Kidney glomerular epithelial cell (primary cell): ENCODE measurements at places on chromosomes 3 and 15.

GRCh38 chr15:97115761-97116070, 785.2 kb downstream of the NR2F2 start:
- DNase-seq, result no peak

DNA sequence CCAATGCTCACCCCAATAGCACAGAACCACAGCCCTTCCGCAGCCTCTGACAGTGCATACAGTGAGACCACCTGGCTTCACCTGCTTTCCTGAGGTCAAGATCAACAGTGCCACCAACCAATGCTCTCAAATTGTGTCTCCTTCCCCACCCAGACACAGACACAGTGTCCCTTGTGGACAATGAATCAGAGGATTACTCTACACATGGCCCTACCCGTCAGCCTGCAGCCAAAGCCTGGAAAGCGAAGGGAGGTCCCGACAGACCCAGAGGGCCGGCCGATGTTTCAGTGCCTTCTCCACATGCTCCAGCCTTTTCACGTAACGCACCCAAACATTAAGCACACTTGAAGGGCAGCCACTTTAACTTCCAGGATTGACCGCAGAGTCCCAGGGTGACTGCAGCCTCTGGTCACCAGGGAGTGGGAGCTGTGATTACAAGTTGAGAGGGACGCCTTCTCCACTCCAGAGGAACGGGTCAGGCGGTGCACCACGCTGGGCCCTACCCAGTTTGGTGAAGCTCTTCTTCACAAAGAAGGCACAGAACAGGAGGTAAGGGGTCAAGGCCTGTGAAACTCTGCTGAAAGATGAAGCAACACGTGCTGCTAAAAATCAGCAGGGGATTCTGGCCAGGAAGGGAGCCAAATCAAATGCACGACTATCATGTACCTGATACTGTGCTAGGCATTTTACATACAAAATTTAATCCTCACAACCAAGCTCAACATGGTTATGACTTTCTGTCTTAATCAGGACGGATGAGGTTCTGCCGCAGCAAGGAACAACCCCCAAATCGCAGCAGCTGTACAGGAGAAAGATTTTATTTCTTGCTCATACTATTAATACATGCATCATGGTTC, 17.2 kb downstream of the KLHL25 start:
- no peak for DNase-seq

DNA sequence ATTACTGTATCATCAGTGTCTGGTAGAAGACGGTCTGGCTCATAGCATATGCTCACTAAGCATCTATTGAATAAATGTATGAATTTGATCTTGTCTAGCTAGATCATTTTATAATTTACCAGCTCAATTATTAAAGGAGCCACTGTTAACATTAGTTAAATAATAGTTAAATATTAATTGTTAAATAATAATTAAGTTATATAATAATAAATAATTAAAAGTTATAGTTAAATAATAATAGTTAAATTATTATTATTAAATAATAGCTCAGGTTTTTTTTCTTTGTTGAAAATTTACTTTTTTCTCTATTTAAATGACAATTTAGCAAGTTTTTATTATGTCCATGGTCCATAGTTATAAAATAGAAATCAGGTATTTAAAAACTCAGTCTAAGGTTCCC, 274.4 kb downstream of the OXSM start:
- no peak for DNase-seq

DNA sequence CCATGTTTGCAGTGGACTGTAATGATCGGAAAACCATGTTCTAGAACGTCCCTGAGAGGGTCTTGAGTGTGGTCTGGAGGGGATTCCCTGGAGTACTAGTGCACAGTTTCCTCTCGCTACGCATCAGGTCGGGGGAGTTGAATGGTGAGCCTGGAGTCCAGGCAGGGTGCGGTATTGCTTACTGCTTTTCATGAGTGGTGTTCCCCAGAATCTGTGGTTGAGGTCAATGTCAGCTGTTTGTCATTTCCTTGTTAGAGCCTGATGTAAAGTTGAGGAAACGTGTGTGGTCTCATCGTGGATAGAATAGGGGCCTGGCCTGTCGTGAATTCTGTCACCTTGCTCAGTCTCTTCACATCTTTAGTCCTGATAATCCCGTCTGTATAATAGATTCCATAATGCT, 328.2 kb upstream of the LRRFIP2 start:
- DNase-seq, result no peak

- DNase-seq, result no peak
Observed at GRCh38 chr3:15241341-15241740, 35.3 kb downstream of the CAPN7 start.

DNA sequence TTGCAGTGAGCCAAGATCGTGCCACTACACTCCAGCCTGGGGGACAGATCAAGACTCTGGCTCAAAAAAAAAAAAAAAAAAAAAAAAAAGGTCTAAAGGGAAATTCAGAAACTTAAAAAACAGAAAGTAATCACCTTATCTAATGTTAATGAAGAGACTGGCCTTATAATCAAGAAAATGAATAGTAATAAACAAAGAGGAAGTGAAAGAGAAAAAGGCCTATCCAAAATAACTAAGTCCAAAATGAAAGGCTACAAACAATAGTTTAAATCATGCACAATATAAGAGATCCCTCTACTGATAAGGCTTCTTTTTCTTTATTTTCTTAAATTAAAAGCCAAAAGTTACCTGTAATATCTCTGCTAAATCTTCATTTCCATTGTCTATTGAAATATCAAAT, 37.1 kb upstream of the HDC start:
- no peak for DNase-seq

DNA sequence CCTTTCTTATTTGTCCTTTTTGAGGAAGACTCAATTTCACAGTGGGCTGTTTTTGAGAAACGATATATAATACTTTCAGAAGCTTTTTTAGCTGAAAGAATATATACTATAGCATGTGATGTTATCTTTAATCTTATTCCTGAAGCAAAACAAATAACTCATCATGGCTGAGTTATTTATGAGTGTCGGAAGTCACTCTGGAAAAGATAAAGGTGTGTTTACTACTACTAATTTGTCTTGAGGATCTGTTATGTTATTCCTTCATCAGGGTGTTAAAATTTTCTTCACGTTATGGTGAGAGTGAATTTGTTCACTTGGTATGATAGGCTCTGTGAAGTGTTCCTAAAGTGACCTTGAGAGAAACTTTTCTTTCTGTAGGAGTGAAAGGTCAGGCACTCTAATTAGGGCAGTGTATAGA, 4.7 kb downstream of the TCF12 start:
- no peak for DNase-seq

- DNase-seq, result no peak
Observed at GRCh38 chr15:90960298-90961091, 5.8 kb downstream of the RCCD1 start.

GRCh38 chr3:123743121-123743520, 141.0 kb downstream of the MYLK start:
- DNase-seq, result no peak

DNA sequence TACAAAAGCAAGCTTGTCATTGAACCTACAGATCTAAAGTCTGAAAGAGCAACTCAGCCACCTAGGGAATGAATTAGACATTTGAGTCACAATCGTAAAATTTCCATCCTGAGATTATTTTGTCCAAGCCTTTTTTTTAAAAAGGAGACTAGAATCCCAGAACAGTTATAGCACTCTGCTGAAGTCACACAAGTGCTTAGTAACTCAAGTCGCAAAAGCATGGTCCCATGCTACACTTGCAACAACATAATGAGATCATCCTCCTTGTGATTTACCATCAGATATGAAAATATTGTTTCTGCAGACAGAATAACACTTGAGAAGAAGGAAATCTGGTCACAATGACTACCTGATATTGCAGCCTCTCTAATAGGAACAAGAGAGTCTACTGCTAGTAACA, 106.7 kb downstream of the ZIC4 start:
- no peak for DNase-seq

- DNase-seq, result no peak
Observed at GRCh38 chr3:186380622-186381380, 18.8 kb upstream of the DGKG start.

GRCh38 chr15:101066501-101067408, 147.6 kb downstream of the LRRK1 start:
- DNase-seq, result no peak

DNA sequence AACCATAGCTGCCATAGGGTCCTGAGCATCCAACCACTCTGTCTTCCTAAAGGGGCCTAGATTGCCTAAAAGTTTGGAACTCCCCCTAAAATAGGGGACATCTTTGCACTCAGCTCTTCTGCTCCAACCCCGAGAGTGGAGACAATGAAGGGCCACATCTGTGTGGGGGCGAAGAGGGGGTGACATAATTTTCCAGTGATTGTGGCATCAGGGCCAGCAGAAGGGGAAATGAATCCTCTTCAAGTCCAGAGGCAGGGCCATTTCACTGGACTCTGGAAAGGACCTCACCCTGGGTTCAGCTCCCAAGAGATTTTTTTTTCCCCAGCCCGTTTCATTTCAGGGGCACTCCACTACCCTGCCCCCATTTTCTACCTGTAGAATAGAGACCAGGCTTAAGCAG, 4.6 kb upstream of the ANKRD63 start:
- DNase-seq, result no peak

GRCh38 chr3:39753391-39753790, 56.0 kb upstream of the MYRIP start:
- DNase-seq, result no peak
